Kidney (tissue), 22 donors: ENCODE measurements at places on chromosomes 12 and 14.

- DNase-seq, result no peak
- peaks cover 32% of the 10 kb centered on the region for H3K4me1 ChIP-seq
- H3K27me3 ChIP-seq, result no peaks in the 10 kb centered on the region
- H3K36me3 ChIP-seq, result no peaks in the 10 kb centered on the region
Measured at GRCh38 chr12:92504594-92504981, 198.2 kb upstream of the PLEKHG7 start.

GRCh38 chr12:68331500-68331868, 678 bp downstream of the MDM1 start:
- no peaks in the 10 kb centered on the region for H3K27me3 ChIP-seq
- no peak overlapping the region for H3K27ac ChIP-seq
- no peak for DNase-seq
- H3K4me1 ChIP-seq, result peaks cover 3% of the 10 kb centered on the region

DNA sequence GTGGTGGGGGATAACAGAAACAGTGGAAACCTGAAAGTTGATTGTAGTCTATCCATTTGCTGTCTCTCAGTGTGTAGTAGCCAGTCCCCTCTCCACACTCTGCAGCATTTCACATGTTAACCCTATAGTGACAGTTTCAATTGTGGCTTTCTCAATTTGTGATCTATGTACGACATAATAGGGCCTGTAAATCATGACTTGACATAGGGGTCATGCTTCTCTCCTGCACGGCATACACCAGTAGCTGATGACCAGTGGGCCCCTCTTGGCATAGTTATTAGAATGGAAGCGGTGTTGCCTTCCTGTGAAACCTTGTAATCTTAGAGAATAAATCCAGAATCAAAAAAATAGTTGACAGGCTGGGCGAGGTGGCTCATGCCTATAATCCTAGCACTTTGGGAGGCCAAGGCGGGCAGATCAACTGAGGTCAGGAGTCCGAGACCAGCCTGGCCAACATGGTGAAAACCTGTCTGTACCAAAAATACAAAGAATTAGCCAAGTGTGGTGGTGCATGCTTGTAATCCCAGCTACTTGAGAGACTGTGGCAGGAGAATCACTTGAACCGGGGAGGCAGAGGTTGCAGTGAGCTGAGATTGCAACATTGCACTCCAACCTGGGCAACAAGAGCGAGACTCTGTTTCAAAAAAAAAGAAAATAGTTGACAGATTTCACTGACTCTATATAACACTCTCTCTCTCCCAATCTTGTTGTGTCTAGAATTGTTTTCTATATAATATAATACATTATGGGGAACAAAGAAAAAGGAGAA, 44.6 kb upstream of the VSX2 start:
- no peaks in the 10 kb centered on the region for H3K27me3 ChIP-seq
- no peak for DNase-seq
- H3K4me3 ChIP-seq, result no peak overlapping the region
- peaks cover 2% of the 10 kb centered on the region for H3K36me3 ChIP-seq
- no peaks in the 10 kb centered on the region for H3K4me1 ChIP-seq
- no peak overlapping the region for H3K27ac ChIP-seq

DNA sequence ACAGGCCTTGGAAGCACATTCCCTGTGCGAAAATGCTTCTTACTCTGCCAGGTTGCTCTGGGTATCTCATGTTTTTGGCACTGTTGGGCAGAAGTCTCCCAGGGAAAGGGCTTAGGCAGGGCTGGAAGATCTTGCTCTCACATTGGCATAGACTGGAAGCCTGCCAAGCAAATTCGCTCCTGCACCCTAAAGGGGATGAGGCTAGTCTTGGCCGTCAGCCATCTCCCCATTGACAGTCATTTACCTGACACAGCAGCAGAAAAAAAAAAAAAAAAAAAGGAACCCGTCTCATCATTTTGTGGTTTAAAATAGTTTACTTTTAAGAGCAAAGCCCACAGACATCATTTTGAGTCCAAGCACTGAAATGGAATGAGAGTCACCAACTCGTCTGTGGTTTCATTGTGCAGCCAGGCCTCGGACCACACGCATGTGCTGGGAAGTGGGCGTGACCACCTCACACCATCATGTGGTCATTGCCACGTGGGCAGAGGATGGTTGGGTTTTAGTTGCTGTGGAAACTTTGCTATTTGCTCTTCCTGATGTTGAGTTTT, 84.8 kb downstream of the NRXN3 start:
- no peak overlapping the region for H3K4me3 ChIP-seq
- no peak overlapping the region for H3K27ac ChIP-seq
- no peaks in the 10 kb centered on the region for H3K4me1 ChIP-seq
- H3K36me3 ChIP-seq, result no peaks in the 10 kb centered on the region
- no peaks in the 10 kb centered on the region for H3K27me3 ChIP-seq

GRCh38 chr14:34258318-34258717, 203.7 kb downstream of the SPTSSA start:
- no peaks in the 10 kb centered on the region for H3K27me3 ChIP-seq
- no peak for DNase-seq
- no peak overlapping the region for H3K4me3 ChIP-seq
- H3K36me3 ChIP-seq, result no peaks in the 10 kb centered on the region
- H3K4me1 ChIP-seq, result no peaks in the 10 kb centered on the region

- no peaks in the 10 kb centered on the region for H3K27me3 ChIP-seq
- no peak overlapping the region for H3K27ac ChIP-seq
- no peak overlapping the region for H3K4me3 ChIP-seq
- H3K36me3 ChIP-seq, result no peaks in the 10 kb centered on the region
- DNase-seq, result no peak
Measured at GRCh38 chr12:110669193-110669502, 19.8 kb downstream of the HVCN1 start.

- no peaks in the 10 kb centered on the region for H3K4me1 ChIP-seq
- H3K27me3 ChIP-seq, result no peaks in the 10 kb centered on the region
- no peak for DNase-seq
- H3K36me3 ChIP-seq, result no peaks in the 10 kb centered on the region
- no peak overlapping the region for H3K27ac ChIP-seq
Measured at GRCh38 chr12:51777457-51777856, 71.1 kb downstream of the FIGNL2 start.

GRCh38 chr14:59240356-59240755, 51.9 kb downstream of the DAAM1 start:
- H3K4me1 ChIP-seq, result peaks cover 7% of the 10 kb centered on the region
- no peak overlapping the region for H3K4me3 ChIP-seq
- DNase-seq, result no peak
- H3K27me3 ChIP-seq, result no peaks in the 10 kb centered on the region

GRCh38 chr12:19692091-19692490, 252.8 kb downstream of the AEBP2 start:
- DNase-seq, result no peak
- H3K27ac ChIP-seq, result no peak overlapping the region
- no peaks in the 10 kb centered on the region for H3K4me1 ChIP-seq
